EH (cell line): ENCODE measurements at places on chromosomes 5 and 9.

DNA sequence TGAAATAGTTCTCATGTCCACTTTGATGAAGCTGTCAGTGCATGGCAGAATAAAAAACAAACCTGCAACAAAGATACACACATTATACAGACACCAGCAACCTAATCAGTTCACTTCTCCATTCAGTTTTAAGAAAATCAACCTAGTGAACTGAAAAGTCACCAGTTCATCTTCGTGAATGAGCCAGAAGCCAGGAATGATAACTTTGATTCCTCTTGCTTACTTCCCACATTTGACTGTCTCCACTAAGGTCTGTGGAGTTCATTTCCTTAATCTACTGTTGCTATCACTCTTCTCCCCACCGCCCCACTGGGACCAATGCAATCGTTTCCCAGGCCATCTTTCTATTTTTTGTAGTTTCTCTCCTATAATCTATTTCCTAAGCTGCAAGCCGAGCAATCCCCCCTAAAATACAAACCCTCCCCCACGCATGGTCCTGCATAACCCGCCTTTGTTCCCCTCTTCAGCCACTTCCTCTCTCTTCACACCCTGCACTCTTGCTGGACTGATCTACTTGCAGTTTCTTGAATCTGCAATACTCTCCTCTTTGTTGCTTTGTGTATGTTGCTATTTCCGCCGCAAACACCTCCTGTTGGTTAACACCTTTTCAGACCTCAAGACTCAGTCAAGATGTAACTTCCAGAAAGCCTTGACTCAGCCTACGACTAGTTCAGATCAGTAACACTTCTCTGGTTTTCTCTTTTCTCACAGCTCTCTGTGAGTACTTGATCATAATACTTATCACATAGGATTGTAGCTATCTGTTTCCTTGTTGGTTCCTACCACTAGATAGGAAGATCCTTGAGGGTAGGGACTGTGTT is 16.6 kb downstream of the STOM start:
- DNase-seq: no peak

DNA sequence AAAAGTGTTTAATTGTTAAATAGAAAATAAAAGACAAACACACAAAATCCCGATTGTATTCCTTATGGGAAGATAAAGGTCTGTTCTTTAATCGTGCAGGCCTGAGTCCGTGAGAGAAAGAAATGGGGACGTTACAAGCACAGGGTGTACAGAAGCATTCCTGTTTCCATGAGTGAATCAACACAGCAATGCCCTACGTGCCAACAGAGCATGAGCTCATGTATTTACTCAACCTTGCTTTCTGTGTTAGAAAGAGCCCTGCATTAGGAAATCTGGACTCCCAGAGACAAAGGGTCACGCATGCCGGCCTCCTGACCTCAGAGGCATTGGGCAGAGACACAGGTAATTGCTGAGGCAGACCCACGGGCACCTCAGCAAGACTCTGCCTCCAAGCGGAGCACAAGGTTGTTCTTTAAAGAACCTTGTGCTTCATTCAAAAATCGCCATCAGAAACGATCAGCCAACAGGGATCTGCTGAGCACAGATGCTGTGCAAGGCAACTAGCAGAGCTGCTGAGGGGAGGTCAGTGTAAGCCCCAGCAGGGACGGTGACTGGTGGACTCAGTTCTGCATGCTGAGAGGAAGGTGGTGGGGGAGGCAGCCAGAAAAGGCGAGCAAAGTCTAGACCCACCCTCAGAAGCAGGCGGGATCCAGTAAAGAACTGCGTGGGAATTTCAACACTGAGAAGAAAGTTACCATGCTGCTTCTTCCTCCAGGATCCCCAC is 101.0 kb downstream of the TLE1 start:
- peak; percentile 53 for DNase-seq

GRCh38 chr5:73763300-73764032 is 137.5 kb downstream of the ARHGEF28 start:
- peak; percentile 61 for DNase-seq

DNA sequence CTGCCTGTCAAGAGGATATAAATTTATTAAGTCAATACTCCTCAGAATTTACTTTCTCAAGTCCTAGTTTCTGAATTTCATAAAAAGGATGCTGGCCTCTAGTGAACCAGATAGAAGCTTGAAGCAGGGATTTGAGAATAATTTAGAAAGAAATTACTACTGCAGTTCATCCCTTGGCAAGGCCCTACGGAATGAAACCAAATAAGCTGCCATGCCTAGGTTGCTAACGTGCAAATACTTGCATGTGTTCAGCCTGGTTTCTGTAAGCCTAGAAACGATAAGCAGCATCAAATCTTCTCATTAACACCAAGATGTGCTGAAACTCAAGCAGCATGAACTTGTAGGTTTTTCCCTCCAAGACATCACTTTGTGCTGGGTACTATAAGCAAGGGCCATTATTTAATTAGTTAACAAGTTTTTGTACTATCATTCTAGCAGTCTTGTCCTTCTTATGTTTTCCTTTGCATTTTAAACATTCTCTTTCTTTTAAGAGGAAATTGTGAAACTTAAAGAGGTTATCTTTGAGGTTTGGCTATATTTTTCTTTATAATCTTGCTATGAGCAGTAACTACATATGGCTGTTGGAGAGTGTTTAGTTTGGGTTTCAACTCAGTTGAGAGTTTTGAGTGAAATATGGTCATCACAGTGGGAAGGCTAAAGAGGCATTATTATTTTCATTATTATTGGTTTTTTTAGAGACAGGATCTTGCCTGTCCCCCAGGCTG is 71.8 kb downstream of the ADAMTSL1 start:
- DNase-seq: peak; percentile 25

DNA sequence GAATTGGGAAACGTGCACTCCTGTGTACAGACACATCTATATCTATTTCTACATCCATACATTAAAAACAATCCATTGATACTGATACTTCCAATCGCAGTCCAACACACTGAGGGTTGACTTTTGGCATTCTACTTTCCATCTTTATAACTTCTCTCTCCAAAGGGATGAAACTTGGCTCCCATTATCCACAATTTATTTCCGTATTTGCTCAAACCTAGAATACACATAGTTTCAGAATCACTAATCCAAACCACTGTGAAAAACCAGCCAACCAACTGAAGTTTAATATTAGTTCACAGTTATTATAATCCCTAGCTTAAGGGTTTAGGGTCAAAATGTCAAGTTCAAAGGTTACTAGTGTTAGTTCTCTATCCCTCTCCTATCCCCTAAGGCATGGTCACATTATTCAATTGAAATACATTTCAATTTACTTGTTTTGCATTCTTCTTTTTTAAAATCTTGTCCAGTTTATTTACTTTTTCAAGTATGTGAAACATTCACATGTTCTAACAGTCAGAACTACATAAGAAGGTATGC is 156.5 kb downstream of the MED27 start:
- DNase-seq: no peak

DNA sequence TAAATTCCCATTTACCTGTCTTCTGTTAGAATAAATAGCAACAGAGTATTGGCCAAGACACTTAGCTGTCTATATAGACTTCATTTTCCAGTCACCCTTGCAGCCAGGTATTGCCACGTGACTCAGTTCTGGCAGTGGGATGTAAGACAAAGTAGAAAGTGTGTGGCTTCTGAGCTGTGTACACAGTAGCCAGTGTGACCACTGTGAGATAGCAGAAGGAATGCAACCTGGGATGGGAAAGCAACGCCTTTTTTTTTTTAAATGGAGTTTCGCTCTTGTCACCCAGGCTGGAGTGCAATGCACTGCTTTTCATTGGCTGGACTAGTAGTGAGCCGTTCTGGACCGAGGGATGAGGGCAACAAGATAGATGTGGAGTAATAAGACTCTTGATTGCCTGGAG is 64.5 kb upstream of the UBTD2 start:
- DNase-seq: no peak

GRCh38 chr5:141637767-141638419 is 1.1 kb downstream of the RELL2 start:
- peak; percentile 64 for DNase-seq

GRCh38 chr9:35659340-35659739 is 1.2 kb downstream of the CCDC107 start:
- DNase-seq: peak; percentile 89

DNA sequence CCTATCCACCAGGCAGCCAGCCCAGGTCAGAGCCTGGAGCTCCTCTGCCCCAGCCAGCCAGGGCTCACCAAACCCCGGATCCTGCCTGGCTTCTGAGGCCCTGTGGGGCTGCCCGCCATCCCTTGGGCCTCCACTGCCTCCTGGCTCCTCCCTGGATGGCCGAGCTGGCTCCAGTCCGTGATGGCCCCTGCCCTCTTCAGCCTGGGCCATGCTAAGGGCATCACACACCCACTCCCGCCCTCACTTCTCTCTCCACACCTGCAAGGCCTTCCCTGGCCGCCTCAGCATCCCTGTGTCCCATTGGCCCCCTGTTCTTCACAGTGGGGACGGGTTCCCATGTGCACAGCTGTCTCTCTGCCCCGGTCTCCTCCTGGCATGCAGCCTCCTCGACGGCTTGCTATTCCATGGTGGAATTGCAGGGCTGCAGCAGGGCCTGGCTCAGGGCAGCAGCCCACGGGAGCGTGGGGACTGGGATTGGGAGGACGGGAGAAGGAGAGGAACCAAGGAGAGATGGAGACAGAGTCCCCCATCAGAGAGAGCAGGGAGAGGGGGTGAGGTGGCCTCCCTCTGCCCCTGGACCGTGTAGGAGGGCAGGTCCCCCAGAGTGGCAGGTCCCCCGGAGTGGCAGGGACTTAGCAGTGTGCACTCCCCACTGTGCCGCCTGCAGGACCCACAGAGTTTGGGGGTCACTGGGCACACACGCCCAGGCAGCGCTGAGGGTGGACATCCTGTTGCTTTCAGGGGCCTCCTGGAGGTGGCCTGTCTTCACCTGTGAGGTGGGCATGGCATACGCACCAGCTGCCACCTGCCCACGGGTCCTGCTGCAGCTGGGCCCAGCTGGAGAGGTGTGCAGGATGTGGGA is 16.7 kb upstream of the RNU6ATAC start:
- no peak for DNase-seq

DNA sequence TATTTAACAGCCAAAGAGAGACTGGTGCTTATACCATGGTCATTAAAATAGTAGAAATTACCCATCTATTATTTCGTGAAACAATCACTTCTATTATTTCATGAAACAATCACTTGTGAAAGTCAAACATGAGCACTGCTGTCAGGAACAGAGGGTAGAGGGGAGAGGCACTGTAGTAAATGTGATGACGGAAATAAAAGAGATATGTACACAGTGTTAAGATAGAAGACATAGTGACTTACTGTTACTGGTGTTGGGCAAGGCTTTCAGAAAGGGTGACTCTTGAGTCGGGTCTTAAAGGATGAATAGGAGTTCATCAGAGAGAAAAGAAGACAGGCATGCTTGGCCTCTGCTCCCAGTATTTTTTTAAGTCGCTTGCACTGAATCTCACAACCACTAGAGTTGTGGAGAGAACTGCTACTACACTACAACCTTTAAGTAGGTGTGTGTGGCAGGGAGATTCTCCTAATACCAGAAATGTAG is 162.6 kb upstream of the GNA14 start:
- no peak for DNase-seq

DNA sequence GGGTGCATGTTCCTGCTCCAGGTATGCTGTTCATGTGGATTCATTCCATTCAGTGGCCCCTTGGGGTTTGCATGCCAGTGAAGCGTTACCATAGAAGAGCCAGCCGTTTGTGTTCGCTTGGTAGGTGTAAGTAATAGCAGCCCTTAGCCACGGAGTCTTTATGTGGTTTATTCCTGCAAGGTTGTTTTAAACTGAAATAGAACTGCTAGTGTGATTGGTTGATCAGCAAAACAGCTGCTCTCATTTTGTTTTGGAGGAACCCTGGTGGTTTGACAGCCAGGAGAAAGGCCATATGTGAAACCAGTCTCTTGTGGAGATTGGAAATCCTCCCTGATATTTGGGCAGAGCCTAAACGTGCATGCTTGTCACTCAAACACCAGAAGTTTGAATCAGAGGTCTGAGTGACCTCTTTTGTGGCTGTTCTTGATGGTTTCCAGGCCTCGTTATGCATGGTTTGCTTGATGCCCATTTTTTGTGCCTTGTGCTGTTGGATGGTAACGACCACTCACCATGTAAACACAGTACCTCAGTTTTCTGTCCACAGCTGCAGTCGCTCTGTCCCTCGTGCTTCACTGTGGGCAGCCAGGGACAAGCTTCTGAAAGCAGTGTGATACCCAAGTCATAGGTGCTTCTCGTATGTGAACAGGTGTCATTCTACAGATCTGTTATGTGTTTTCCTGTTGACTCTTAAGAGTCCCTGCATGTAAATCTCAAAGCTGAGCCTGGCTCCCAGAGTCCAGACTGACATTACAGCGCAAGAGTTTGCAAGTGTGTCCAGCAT is 58.3 kb upstream of the NXNL2 start:
- peak; percentile 69 for DNase-seq

DNA sequence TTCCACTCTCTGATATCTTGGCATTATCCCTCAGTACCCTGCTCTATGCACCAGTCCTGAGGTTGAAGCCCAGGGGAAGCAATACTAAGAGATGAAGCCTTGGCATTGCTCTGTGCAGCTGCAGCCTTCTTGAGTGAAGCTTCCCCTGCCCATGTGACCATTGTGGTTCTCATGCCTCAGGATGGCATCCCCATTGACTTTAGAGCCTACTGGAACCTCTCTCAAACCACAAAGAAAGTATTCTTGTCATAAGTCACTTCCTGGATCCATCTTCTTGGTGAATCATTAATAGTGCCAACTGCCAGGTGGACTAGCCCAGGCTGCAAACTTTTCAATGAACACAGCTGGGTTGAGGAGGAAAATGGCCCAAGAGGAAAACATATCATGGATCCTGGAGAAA is 283.9 kb upstream of the RFX3 start:
- peak; percentile 51 for DNase-seq

DNA sequence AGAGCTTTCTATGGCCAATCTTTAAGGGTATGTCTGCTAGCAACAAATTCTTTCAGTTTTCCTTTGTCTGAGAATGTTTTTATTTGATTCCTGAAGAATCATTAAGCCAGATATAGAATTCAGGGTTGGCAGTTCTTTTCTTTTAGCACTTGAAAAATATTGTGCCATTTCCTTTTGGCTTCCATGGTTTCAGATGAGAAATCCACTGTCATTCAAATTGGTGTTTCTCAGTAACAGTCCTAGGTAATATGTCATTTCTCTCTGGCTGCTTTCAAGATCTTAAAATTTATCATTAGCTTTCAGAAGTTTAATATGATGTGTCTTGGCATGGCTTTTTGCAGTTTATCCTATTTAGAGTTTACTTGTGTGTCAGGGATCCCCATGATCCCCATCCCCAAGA is 67.7 kb downstream of the TEX10 start:
- DNase-seq: no peak

DNA sequence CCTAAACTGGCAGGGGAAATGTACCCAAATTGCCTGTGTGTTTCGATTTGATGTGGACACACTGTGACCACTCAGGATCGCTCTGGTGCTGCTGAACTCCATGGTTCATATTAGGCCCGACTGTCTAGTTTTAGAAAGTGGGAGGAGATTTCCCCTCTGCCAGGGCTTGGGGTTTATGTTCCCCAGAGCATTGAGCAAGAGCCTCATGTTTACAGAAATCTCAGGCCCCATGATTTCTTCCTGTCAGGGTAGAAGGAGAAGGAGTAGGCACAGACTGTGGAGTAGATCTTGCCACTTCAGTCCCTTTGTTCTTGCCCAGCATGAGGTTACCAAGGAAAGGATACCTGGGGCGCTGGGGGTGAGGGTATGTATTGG is 40.8 kb upstream of the GLRX start:
- peak; percentile 61 for DNase-seq
